ENCODE measurements at places on chromosomes 12 and 14.
A peak's percentile ranks its signal among the peaks of the same experiment; 100 is the strongest.

DNA sequence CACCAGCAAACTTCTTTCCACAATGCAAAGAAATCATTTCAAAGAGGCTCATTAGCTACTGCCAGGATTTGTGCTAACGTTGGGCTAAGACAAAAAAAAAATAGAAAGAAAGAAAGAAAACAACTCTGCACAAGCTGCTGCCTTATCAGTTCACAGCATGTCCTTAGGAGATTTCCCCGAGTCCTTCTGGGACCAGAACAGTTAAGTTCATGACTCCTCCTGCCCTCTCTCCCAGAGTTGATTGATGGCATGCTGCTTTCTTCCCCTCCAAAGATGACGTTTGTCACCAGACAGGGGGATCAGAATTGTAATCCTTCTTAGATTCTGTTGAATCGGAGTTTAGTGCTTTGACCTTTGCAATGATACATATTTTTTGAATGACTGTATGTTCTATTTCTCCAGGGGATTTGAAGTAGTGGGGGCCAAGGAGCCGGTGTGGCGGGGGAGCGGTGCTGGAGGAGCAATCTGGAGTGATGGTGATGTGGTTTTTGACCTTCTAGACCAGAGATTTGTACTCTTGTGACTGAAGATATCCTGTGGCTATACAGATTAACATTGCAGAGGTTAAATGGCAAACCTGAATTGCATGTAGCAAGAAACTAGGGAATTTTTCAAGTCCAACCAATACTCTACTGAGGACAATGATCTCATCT is 409.2 kb upstream of the TMPO start:
- no peak for DNase-seq

GRCh38 chr12:109653890-109654289 is 59.7 kb upstream of the FAM222A start:
- no peak for DNase-seq

DNA sequence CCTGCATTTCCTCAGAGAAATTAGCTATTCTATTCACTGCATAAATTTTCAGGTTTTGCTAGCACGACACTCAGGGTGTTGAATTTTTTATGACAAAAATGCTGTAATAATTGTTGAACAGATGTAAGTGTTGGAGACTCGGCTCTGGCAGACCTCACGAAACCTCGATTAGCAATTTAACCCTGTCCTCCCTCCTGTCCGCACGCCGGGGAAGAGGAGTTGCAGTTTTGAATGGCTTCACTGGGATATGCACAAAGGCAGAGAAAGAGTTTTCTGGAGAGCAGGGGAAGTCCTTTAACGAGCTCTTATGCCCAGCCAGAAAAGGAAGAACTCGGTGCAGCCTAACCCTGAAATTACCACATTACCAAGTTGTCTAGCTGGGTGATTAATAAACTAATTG is 661.1 kb downstream of the VRK1 start:
- DNase-seq = no peak

DNA sequence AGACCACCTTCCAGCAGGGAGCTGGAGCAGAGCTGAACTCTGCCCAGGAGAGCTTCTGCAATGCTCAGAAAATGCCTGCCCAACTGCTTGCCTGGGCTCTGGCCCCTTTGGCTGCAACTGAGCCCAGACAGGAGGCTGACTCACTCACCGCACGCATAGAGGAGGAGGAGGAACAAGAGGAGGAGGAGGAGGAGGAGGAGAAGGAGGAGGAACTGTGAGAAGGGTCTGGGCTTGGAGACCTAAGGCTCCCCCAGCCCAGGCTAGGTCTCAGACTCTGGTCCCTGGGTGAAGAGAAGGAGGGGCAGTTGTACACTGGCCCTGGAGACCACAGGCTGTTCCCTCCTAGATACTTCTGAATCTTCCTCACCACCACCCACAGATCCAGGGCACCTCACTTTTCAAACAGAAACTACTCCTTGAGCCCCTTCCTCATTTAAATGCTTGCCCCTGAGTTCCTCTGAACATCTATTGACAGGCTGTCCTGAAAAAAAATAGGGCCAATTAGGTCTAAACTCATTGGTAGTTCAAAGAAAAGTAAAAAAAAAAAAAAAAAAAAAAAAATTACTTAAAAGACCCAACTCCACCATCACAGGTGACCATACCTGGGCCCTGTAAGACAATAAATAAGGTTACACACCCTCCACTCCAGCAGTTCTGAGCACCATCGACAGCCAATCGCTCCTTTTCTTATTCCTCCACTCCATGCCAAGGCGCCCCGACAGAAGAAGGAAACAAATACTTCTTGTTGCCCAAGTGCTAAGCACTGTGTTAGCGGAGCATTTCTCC is 674 bp downstream of the VDR start:
- DNase-seq = peak; percentile 70

DNA sequence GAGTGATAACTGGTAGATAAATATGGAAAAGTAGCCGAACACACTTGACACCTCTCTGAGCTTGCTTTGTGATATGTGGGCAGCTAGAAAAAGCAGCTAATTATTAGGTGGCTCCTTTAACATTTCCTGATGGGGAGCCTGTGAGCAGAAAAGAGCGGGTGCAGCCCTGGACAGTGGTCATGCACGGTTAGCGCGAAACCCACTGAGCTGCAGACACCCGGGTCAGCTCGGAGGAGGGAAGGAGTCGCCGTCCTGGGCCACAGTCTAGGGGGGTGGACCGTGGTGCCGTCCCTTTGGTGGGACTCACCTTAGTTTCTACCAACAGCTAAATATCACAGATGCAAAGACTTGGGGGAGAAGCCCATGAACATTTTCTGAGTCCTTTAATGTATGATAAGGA is 6.6 kb downstream of the COA8 start:
- DNase-seq = no peak

DNA sequence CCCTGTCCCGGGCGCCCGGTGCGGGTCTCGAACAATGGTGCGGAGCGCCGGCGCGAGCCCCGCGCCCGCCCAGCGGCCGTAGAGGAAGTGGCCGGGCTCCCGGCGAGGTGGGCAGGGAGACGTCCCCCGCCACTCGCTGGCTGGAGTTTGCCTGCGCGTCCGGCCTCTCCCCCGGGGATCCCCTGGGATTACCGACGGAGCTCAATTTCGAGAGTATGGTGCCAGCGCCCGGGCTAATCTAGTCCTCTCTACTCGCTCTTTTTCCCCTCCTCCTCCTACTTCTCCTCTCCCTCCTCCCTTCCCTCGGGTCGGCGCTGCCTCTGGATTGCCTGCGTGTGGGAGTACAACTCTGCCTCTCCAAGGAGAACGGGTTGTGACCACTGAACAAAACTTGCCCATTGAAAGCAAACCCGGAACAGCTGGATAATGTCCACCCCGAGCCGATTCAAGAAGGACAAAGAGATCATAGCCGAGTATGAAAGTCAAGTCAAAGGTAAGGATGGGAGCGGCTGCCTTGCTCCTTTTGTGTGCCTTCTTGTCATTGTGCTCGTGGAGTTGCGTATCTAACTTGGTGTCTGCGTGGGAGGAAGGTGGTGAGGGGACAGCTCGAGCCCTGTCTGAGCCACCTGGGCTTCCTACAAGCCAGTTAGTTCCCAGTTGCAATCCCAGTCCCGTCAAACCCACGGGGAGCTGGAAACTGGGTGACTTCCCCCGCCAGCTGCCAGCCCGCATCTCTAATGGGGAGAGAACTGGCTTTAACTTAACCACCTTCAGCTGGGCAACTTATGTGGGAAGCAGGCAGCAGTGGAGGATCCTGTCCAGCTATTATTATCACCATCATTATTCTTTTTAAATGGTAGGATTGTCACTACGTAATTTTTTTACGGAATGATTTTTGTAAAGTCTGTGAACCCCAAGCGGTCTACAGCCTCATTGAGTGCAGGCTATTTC is at the start of gene SRGAP1:
Gene SRGAP1, plus strand, starts transcription at position 310 of the 951 bp plus-strand sequence. Its CDS starts 117 bp downstream, at position 427.
- peak; percentile 70 for DNase-seq

- DNase-seq = no peak
These were observed 3.6 kb upstream of the BATF start for GRCh38 chr14:75518625-75519024.

DNA sequence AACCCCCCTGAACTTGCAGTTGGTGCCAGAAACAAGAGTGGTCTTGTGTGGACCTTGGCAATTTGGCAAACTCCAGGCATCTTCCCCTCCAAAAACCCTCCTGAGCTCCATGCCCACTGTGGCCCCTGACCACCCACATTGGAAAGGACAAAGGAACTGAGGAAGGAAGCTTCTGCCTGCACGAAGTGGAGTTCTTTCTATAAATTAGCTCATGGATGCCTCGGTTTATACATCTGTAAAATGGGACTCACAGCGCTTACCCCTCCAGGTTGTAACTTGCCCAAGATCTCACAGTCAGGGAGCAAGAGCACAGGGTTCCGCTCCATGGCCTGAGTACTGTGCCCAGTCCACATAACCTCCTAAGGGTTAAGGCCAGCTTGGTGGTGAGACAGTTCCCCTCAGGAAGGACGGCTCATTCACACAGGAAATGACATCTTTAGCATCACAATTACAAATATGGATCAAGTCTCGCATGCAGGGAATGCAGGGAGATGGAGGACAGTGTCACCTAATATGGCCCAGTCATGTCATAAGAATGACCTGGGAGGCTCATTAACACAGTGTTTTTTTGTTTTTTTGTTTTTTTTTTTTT is 66.6 kb downstream of the CLMN start:
- DNase-seq = no peak

GRCh38 chr12:72264548-72265175 is 7.5 kb upstream of the TRHDE start:
- no peak for DNase-seq

DNA sequence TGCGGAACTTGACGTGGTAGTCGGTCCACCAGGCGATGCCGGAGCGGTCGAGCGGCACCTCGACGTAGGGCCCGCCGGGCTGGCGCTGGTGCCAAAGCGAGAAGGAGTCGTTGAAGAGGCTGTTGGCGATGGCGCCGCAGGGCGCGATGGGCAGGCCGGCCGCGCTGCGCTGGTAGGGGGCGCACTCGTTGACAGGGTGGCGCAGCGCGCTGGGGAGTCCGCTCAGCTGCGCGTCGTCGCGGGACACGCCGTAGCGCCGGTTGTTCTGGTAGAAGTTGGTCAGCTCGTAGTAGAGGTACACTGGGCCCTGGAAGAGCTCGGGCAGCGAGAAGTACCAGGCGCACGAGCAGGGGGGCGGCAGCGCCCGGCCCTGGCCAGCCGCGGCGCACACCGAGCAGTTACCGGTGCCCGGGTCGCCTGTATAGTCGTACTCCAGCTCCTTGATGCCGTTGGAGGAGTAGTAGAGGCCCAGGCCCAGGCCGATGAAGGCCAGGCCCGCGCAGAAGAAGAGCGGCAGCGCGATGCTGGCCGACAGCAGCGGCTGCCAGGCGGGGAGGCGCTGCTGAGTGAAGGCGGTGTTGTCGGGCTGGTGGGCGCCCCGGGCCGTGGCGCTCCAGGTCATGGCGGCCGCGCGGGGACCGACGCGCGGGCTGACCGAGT is 482 bp downstream of the TMEM30B start:
- no peak for DNase-seq

DNA sequence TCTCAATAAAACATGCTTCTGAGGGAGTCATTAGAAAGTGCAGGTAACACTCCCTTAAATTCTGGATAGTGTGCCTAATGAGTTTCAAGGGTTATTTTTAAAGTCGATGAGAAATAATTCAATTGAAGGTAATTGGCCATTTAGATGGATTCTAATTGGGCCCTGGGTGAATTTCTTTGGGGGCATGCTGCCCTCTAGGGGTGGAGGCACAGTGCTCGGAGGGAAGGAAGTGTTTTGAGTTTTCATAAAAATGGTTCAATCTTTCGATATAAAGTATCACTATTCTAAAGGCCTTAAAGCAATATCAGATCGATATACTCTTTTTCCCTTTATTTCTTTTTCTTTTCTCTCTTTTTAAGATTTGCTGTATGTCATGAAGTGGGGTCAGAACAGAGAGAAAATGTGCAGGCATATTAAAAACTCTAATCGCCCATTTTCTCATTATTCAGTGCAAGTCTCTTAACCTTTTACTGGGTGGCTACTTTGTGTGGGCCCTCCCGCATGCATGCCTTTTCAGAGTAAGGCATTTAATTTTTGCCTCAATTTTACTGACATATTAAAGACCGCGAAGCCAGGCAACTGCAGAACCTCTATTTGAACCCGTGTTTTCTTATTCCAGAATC is 25.5 kb downstream of the NKX2-8 start:
- no peak for DNase-seq

DNA sequence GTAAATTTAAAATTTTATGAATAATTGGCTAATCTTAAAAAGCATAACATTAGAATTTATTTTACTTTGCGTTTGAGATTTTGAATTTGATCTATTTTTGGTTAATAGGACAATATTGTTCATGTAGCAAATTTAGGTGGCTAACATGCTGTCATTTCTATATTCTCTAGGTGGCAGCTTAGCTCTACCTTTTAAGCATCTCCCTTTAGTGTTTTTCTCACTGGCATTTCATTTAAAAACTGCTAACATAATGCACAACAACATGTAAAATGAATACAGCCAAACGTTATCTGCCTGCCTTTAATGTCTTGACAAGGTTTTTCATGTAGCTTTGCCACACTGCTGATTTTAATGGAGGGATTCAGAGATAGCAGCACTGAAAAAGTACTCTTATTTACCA is 272.4 kb upstream of the FBXO33 start:
- DNase-seq = no peak

GRCh38 chr12:127570793-127571360 is 696.1 kb upstream of the TMEM132C start:
- DNase-seq = peak; percentile 55

DNA sequence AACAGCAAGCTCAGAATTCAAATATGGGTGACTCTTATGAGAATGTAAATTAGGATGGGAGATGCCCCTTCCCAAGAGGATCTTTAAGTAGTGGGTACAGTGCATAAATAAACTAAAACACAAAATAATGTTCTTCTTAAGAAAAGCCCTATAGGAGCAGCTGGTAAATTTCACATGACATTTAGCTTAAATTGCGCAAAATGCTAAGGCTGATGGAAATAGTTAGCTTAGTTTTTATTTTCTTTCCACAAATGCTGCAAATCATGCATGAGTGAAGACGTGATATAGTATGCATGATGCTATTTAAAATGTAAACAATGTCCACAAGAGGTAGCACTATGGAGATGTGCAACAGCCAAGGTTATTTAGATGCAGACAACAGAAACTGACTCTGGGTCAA is 328.1 kb downstream of the ATP23 start:
- DNase-seq = no peak

GRCh38 chr12:123853396-123854070 is 91.4 kb downstream of the DNAH10 start:
- DNase-seq = no peak

GRCh38 chr14:71996610-71997009 is 64.4 kb downstream of the RGS6 start:
- DNase-seq = no peak

DNA sequence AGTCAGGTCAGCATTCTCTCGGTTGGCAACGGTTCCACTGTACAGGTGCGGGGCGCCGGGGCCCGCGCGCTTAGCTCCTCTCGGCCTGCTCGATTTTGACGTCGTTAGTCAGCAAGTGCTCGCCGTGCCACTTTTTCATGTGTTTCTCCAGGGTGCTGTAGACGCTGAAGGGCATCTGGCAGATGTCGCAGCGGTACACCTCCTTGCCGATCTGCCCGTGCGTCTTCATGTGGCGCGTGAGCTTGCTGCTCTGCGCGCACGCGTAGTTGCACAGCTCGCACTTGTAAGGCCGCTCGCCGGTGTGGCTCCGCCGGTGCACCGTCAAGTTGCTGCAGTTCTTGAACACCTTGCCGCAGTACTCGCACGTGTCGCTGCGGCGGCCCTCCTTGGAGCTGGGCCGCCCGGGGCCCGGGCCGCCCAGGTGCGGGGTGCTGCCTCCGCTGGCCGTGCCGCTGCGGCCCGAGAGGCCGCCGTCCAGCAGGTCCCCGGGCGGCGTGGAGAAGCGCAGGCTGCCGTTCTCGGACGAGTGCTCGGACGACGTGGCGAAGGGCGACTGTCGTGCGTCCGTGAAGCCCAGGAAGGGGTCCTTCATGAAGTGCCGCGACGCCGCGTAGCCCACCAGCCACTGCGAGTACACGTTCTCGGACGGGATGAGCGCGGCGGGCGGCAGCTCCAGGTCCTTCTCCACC is 97.8 kb downstream of the BCL11B start:
- DNase-seq = no peak

GRCh38 chr14:94458558-94459205 is 6.1 kb upstream of the SERPINA11 start:
- no peak for DNase-seq

Data from stromal cell of bone marrow (primary cell).